ENCODE measurements at places on chromosomes 12 and 14. TPM values are rescaled to one million over a fixed set of nuclear protein-coding genes. Genes with fewer than 3 reads are reported as not detected.

CIDEB gene
- not detected for total RNA-seq

GRCh38 chr14:76488551-76488950 lies 112.6 kb downstream of the ESRRB start:
- no peak for DNase-seq

- DNase-seq = no peak
These were observed 593.0 kb downstream of the VRK1 start for GRCh38 chr14:97390096-97390724.

- DNase-seq = no peak
These were observed 42.5 kb upstream of the PPP1CC start for GRCh38 chr12:110785240-110785639.

DNA sequence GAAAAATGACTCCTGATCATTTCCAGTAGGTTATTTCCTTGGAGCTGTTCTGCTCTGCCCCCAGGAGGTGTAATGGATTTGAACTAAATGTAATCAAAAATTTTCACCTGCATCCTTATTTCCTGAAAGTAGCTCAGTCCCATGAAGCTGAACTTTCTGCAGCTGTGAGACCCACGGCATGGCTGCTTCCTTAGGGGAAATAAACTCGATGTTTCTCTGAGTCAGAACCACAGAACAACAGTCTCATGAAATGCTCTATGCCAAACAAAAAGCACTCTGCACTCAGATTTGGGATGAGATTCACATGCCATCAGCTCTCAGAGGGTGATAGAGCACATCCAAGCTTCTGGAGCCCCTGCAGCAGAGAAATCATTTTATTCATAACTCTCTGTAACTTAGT lies 224.1 kb upstream of the PLEKHG7 start:
- no peak for DNase-seq

DNA sequence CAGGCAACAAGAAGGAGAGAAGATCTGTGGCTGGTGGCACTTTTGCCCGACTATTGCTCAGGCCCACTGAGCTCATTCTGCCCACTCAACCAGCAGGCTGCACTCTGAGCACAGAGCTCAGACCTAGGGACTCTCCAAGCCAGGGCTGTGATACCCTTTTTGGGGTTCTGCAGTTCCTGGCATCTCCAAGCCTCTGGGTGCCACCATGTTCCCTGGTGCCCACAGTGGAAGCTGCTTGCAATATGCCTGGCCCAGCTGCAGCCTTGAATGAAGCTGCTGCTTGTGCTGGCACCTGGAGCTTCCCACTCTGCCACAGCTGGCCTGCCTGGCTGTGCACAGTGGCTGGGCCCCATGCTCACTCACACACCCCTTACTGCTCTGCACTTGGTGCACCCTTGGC lies 236.1 kb downstream of the ADGRD1 start:
- DNase-seq = no peak

GRCh38 chr12:7092229-7092985 lies at the start of gene C1R:
Gene C1R, minus strand, starts transcription at chr12:7092445. Its CDS starts 57 bp downstream, at chr12:7092388.
- DNase-seq = peak; percentile 72

- DNase-seq = no peak
These were observed 47.3 kb downstream of the ACSM4 start for GRCh38 chr12:7351177-7351576.
